ENCODE measurements at places on chromosomes 6 and 20.
A peak's percentile ranks its signal among the peaks of the same experiment; 100 is the strongest.

GRCh38 chr6:155432293-155432692, 23.3 kb downstream of the NOX3 start:
- no peak for DNase-seq

DNA sequence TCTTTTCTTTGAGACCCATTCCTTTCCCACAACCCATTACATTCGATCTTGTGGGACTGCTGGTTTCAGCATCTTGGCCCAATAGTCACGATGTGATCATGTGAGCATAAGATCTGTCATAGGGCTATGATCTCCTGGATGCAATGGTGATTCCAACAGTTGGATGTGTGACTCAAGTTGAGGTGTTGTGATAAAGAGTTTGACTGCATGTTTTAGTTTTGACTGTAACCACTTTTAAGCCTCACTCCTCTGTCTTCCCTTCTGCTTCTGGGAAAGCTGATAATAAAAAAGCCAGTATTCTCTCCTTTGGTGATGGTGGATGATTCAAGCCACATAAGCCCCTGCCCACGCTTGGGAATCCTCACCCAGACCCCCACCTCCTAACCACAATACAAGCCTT, 117.0 kb upstream of the ASCC3 start:
- DNase-seq, result no peak

- DNase-seq, result no peak
These were observed 40.2 kb upstream of the ZNFX1 start for GRCh38 chr20:49318091-49318429.

GRCh38 chr6:97215157-97215769, 67.8 kb downstream of the MMS22L start:
- DNase-seq, result peak; percentile 2

GRCh38 chr6:45609141-45609638, 231.5 kb upstream of the SUPT3H start:
- no peak for DNase-seq

GRCh38 chr6:113432521-113433334, 424.4 kb upstream of the MARCKS start:
- DNase-seq, result no peak

DNA sequence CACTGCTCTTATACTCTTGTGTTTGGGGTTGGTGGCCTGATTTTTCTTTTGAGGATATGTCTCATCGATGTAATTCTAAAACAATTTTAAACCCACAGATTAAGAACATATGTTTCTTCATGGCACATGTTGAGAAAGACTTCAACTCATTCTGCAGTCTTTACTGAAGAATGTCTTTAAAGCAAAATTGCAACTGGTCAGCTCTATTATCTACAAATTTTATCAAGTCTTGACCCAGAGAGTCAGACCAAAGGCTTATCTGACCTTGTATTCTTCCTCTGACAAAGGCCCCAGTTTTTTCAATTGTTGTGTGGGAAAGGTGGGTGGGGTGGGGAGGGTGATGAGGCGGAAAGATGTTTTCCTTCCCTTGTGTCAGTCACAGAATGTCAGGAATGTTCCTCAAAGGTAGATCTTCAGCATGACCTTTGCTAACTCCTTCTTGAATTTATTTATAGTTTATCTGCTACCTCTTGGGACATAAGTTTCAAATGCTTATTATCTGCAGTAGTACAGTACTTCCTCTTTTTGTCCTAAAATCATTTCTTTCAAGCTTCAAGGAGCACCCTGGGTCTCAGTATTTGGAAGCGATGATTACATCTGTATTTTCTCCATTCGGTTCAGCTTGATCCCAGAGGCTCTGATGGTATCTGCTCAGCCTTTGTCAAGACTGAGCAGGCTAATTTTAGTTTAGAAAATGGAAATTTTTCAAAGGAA, 63.2 kb upstream of the TIAM2 start:
- no peak for DNase-seq

GRCh38 chr20:22260506-22260905, 323.9 kb downstream of the FOXA2 start:
- DNase-seq, result no peak

GRCh38 chr6:70398783-70399728, 14.3 kb upstream of the FAM135A start:
- DNase-seq, result no peak

- DNase-seq, result no peak
These were observed 60.7 kb upstream of the FNDC1 start for GRCh38 chr6:159108426-159108985.

DNA sequence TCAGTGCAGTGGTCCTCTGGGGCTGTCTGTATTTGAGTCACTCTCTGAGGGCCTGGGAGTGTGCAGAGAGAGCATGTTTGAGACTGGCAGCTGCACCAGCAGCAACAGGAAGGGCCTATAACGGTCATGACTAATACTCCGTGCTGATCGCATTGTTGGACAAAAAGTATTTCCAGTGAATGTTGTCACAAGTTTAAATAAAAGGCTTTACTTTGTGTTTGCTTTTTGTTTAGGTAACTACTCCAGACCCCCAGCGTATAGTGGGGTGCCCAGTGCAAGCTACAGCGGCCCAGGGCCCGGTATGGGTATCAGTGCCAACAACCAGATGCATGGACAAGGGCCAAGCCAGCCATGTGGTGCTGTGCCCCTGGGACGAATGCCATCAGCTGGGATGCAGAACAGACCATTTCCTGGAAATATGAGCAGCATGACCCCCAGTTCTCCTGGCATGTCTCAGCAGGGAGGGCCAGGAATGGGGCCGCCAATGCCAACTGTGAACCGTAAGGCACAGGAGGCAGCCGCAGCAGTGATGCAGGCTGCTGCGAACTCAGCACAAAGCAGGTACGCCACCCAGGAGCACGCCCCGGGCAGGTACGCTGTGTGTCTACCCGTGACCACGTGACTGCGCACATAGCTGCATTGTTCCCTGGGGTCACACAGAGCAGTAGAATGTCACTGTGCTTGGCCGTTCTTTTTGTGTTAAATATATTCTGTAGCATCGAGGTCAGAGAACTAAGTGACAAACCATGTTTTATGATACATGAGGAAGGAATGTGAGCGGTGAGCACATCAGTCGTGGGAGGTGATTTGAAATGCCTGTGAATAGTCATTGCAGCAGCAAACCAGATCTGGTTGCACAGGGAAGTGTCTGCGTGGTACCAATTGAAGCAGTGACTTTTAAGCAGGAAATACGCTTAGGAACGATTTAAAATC, 174.7 kb downstream of the TMEM242 start:
- DNase-seq, result no peak

DNA sequence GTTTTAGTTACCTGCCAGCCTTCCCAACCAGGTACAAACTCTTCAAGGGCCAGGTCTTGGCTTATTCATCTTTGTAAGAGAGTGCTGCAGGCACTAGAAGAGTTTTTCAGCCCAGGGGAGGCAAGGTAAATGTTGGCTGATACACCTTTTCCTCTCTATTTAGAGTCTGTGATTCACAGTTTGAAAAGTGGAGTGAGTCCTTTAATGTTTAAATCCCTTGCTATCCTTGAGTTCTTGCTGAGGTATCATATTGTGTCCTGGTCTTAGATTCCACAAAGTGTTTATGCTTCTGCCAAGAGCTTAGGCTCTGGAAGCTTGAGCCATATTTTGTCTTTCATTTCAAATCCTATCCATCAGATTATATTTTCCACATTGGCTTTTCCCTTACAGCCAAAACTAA, 52.8 kb upstream of the CITED2 start:
- DNase-seq, result no peak

GRCh38 chr6:27414996-27415395, 26.4 kb downstream of the ZNF391 start:
- no peak for DNase-seq

DNA sequence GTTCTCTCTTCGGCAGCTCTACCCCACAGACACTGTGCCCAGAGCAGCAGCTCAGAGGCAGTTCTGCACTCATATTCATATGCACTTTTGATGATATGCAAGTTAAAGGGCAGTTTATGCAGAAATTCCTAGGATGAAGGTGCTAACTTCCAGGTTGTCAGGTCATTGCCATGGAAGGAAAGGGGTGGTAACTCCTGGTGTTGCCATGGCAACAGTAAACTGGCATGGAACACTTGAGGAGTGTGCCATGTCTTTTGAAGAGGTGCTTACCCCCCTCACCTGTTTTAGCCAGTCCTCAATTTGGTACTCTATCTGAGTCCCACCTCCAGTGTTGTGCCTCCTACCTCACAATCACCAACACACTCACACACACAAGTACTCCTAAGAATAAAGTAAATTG, 539.4 kb upstream of the BTBD3 start:
- no peak for DNase-seq

GRCh38 chr6:149079456-149079855, 238.1 kb upstream of the TAB2 start:
- DNase-seq, result no peak

- DNase-seq, result no peak
These were observed 209.8 kb upstream of the GJE1 start for GRCh38 chr6:141922898-141923297.

DNA sequence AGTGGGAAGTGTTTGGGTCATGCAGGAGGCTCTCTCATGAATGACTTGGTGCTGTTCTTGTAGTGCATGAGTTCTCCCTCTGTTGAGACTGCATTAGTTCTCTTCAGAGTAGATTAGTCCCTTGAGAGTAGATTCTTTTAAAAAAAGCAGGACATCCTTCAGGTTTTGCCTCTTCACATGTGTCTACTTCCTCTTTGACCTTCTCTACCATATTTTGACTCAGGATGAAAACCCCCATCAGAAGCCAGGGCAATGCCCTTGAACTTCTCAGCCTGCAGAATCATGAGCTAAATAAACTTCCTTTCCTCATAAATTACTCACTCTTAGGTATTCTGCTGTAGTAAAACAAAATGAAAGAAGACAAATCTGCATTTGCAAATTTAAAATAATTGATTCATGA, 170.3 kb downstream of the CD109 start:
- DNase-seq, result no peak

DNA sequence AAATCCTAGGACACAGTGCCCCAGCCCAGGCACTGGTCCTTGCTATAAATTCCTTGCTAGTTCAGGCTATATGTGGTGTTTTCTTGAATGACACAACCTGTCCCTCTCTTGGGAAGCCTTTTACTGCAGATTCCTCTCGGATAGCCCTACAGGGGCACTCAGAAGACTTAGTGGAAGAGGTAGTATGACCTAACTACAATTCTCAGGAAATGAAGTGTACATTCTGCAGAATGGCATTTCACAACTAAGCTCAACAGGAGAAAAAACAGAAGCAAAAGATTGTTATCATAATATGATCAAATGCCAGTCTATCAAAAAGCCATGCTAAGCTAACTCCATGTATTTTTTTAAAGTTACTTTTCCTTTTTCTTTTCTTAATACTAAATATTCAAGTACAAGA, 66.3 kb upstream of the FBXL4 start:
- DNase-seq, result no peak

DNA sequence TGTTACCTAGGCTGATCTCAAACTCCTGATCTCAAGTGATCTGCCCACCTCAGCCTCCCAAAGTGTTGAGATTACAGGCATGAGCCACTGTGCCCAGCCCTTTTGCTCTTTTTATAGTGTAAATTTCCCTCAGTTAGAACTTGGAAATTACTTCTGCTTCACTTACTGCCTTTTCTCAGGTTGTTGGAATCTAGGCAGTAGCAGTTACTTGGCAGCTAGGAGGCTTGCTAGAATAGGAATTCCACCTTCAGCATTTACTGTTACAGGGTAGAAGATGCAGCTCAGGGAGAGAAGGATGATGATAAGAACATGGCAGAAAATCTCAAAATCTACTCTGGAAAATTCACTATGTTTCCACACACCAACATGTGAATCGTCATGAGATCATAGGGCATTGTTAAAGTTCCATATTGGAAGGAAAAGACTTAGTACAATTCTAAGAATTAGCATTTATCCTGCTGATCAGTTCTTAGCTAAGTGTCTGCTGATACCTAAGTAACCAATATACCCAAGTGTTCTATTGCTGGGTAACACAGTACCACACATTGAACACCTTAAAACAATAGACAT, 182.2 kb downstream of the SLC16A10 start:
- no peak for DNase-seq

DNA sequence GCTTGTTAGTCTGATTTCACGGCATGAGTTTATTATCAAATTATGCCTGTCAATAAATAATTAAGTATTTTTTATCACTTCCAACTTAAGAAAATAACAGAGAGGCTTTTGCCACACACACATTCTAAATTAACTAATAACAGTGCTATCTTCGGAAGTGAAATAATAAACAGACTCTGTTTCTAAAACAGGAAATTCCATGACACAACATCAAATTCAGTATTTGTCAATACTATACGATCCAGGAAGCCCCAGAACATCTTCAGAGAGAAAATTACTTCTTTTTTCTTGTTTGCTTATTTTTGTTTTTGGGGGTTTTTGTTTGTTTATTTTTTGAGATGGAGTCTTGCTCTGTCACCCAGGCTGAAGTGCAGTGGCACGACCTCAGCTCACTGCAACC, 150.7 kb upstream of the PRDM1 start:
- DNase-seq, result no peak

DNA sequence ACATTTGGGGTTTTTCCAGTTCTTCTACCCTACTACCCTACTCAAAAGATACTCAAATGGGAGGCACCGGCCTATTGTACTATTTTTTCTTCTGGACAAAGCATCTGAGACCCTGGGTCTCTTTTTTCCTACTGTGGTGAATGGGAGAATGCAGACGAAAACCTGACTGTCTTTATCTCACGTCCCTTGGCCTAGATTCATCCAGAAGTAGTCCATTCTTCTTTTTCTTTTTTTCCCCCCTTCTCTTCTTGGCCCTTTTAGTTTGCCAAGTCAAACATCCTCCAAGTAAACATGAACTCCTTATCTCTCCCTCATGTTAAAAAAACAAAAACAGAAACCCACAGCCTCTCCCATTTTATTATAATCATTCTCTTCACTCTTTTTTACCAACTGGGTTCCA, 8.7 kb upstream of the ILRUN start:
- DNase-seq, result no peak

- DNase-seq, result no peak
These were observed 199.0 kb downstream of the ARHGAP18 start for GRCh38 chr6:129510950-129511349.

DNA sequence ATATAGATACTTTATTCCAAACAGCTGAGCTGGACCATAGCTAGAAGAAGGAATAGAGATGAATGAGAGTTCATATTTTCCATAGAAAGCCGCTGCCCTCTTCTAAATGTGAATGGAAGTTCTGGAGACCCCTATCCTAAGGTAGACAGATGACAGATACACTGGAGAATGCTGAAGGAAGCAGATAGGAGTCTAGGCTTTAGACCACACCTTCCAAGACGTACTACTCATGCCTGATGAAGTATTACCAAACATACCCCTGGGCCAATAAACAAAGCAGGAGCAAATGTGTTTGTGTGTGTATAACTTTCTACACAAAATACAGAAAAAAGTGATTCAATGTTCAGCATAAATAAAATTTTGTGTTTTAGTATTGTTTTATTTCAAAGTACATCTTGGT, 9.1 kb upstream of the SLC17A2 start:
- DNase-seq, result no peak
